Suprapubic skin (tissue), 4 donors: ENCODE measurements at places on chromosomes 4 and X.

GRCh38 chrX:78957768-78958130 lies 12.6 kb downstream of the P2RY10 start:
- no peak for DNase-seq
- H3K27ac ChIP-seq, result no peak overlapping the region
- H3K36me3 ChIP-seq, result no peaks in the 10 kb centered on the region
- H3K4me3 ChIP-seq, result no peak overlapping the region
- no peaks in the 10 kb centered on the region for H3K27me3 ChIP-seq

- no peak overlapping the region for H3K27ac ChIP-seq
- H3K4me1 ChIP-seq, result no peaks in the 10 kb centered on the region
- peaks cover 67% of the 10 kb centered on the region for H3K36me3 ChIP-seq
- no peak for DNase-seq
- no peaks in the 10 kb centered on the region for H3K27me3 ChIP-seq
Measured at GRCh38 chr4:132483-132882, 8.2 kb downstream of the ZNF718 start.

DNA sequence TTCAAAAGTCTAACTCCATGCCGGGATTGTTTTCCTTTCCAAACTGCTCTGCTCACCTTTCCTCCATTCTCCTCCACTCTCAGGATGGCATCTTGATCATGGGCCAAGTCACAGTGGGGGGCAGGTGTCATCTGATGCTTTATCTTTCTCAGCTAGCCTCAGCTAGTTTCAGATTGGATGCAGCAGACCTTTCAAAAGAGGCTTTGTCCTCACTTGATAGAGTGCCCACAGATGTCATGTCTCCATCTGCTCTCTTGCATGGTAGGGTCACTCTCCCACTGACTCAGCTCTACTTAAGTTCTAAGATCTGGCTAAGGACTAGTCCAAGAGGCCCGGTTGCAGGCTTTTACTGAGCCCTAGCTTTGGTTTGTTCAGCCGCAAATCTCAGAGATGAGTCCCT lies 341.8 kb upstream of the GALNT7 start:
- H3K27me3 ChIP-seq, result no peaks in the 10 kb centered on the region
- no peaks in the 10 kb centered on the region for H3K4me1 ChIP-seq
- no peak overlapping the region for H3K27ac ChIP-seq
- DNase-seq, result no peak
- no peak overlapping the region for H3K4me3 ChIP-seq

- no peak overlapping the region for H3K27ac ChIP-seq
- H3K4me3 ChIP-seq, result no peak overlapping the region
- DNase-seq, result no peak
- no peaks in the 10 kb centered on the region for H3K4me1 ChIP-seq
- no peaks in the 10 kb centered on the region for H3K27me3 ChIP-seq
Measured at GRCh38 chr4:32340591-32340990, 1620.4 kb downstream of the PCDH7 start.

DNA sequence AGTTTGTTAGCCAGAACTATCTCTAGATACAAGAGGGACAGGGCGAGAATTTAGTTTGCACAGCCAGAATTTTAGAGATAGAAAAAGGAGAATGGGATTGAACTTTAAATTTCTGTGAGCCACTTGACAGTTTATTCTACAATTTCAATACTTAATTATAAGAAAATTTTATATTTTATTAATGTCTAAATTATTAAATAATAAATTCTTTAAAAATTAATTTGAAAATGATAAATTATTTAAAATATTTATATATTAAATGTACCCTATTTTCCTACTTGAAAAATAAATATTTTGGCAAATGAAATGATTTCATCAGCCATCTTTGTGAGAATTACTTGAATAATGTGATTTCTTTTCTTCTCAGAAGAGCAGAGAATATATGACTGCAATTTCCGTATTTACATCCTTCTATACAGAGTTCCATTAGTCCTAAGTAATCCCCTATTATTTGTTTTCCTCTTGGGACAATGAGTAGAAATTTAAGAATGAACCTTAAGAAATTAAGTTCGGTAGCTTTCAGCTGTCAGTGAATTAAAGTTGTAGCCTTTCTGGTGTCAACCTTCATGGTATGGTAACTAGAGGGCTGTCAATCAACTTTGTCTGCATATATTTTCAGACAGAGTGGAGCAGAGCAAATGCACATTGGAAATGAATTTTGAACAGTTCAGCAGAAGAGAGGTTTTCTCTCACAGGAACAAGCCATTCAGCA lies 763.9 kb downstream of the PCDH18 start:
- H3K4me3 ChIP-seq, result no peak overlapping the region
- H3K27ac ChIP-seq, result no peak overlapping the region
- H3K27me3 ChIP-seq, result no peaks in the 10 kb centered on the region
- no peaks in the 10 kb centered on the region for H3K36me3 ChIP-seq

DNA sequence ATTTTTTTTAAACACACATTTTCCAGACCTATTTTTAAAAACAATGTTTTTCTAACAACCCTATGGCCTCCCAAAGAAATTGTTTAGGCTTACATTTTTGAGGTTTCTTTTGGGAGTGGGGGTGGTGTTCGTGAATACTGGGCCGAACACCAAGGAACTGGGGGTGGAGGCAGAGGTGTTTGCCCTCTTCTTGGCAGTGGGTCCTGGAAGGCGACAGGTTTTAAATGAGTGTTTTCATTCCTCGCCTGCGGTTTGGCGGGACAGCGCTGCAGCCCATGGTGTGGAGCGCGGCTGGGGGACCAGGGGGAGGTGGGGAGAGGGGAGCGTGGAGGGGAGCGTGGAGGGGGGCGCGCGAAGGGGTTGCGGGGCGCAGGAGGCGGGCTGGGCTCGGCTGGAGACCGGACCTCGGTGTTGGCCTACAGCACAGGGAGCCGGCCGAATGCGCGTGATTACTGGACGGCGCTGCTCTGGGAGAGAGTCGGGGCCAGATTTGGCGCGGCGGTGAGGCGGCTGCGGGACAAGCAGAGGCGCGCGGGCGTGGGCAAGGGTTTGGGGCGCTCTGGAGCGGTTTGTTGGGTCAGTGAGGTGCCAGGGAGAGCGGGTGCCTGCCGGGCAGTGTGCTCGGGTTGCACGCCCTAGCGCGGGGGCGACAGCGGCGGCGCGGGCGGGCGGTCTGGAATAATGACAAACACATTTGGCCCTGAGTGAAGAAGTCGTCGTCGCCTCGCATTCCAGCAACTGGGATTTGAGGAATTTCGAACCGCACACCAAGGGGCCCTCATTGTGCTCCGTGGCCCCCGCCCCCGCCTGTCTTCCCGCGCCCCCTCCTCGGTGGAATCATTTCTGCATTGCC lies 764 bp downstream of the PDGFRA start:
- H3K27ac ChIP-seq, result peak overlapping the region; percentile 85
- peaks cover 99% of the 10 kb centered on the region for H3K4me1 ChIP-seq
- H3K36me3 ChIP-seq, result no peaks in the 10 kb centered on the region
- DNase-seq, result peak; percentile 74
- peaks cover 82% of the 10 kb centered on the region for H3K27me3 ChIP-seq
- peak overlapping the region; percentile 54 for H3K4me3 ChIP-seq

DNA sequence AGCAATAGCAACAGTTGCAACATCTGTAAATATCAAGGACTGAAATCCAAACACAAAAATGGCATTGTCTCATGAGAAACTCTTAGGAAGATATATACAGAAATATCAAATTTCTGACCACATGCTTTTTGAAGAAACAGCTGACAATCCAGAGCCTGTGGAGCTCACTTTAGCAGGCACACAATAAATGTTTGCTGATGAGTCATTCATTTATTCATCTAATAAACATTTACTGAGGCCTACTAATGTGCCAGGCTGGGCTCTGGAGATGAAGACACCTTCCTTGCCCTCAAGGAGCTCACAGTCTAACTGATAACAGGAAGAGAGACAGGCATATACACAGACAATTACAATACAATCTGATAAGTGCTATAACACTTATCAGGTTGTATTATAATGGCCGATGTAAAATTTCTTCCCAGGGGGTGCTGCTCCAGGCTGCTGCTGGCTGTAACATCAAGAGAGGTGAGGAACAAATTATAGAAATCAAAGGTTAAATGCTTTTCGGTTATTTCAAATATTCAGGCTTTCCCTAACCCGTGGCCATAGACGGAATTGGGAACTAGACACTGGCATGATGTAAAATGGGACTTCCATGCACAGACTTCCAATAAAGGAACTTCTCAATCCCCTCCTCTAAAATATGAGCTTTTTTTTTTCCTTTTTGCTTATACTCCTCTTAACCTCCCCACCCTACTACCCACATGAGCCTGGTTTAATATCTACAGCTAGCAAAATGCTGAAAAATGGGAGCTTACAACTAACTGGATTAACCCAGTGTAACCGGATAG lies 16.8 kb upstream of the ZCCHC13 start:
- no peak overlapping the region for H3K4me3 ChIP-seq
- peaks cover 4% of the 10 kb centered on the region for H3K36me3 ChIP-seq
- no peak overlapping the region for H3K27ac ChIP-seq
- H3K27me3 ChIP-seq, result no peaks in the 10 kb centered on the region
- no peak for DNase-seq

GRCh38 chr4:41428601-41429279 lies 109.2 kb upstream of the LIMCH1 start:
- H3K27ac ChIP-seq, result no peak overlapping the region
- H3K27me3 ChIP-seq, result no peaks in the 10 kb centered on the region
- no peaks in the 10 kb centered on the region for H3K36me3 ChIP-seq
- peaks cover 11% of the 10 kb centered on the region for H3K4me1 ChIP-seq

DNA sequence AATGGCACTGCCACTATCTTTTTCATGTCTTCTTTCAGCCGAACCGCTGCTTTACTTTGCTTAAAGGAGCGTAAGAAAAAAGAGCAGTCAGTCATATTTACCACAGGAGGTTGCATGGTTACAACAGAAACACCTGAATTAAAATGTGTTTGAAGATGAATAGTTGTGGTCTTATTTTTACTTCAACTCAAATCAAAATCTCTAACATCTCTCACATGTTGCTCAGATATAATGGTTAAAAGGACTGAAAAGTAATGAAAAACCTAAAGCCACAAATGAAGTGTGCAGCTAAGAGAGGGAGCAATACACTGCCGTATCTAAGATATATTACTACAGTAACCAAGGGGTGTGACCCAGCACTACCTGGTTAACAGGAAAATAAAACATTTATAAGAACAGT lies 27.4 kb downstream of the FAM13A start:
- no peaks in the 10 kb centered on the region for H3K36me3 ChIP-seq
- H3K27ac ChIP-seq, result no peak overlapping the region
- H3K4me3 ChIP-seq, result no peak overlapping the region
- no peaks in the 10 kb centered on the region for H3K27me3 ChIP-seq
- no peak for DNase-seq

DNA sequence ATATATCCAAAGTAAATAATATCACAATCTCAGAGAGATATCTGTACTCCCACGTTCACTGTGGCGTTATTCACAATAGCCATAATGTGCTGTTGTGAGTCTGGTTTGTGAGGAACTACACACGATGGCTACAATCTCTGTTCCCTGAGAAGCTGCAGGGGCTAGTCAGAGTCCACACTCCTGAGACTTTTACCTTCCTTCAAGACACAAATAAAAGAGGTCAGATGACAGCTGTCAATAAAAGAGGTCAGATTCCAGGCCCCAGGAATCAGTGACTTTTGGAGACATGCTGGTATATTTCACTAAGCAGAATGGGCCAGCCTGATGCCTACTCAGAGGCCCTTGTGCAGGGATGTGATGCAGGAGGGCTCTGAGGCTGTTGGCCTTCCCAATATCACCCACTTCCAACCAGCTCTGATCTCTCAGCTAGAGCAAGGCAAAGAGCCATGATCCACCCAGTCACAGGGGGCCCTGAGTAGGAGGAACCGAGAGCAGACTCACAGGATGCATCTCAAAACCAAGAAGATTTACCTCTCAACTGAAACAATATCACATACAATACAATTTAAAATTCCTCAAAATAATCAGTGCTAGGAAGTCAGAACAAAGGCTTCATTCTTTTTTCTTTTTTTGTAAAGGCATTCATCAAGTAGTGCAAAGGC lies 13.8 kb downstream of the FRYL start:
- no peak overlapping the region for H3K4me3 ChIP-seq
- no peak for DNase-seq
- H3K4me1 ChIP-seq, result peaks cover 3% of the 10 kb centered on the region
- H3K27ac ChIP-seq, result no peak overlapping the region

- H3K27ac ChIP-seq, result no peak overlapping the region
- no peaks in the 10 kb centered on the region for H3K27me3 ChIP-seq
- H3K4me1 ChIP-seq, result no peaks in the 10 kb centered on the region
- DNase-seq, result no peak
- H3K4me3 ChIP-seq, result no peak overlapping the region
- no peaks in the 10 kb centered on the region for H3K36me3 ChIP-seq
Measured at GRCh38 chrX:104351173-104351769, 96.5 kb upstream of the ESX1 start.

GRCh38 chrX:37332987-37333658 lies 16.0 kb upstream of the PRRG1 start:
- no peak for DNase-seq
- H3K27ac ChIP-seq, result no peak overlapping the region
- H3K4me1 ChIP-seq, result no peaks in the 10 kb centered on the region
- no peak overlapping the region for H3K4me3 ChIP-seq

GRCh38 chr4:150069353-150069752 lies 8.9 kb upstream of the DCLK2 start:
- H3K4me1 ChIP-seq, result no peaks in the 10 kb centered on the region
- no peak for DNase-seq
- H3K27ac ChIP-seq, result no peak overlapping the region
- H3K36me3 ChIP-seq, result no peaks in the 10 kb centered on the region
- no peaks in the 10 kb centered on the region for H3K27me3 ChIP-seq

- DNase-seq, result no peak
- no peaks in the 10 kb centered on the region for H3K4me1 ChIP-seq
- no peaks in the 10 kb centered on the region for H3K27me3 ChIP-seq
- H3K36me3 ChIP-seq, result no peaks in the 10 kb centered on the region
- no peak overlapping the region for H3K4me3 ChIP-seq
Measured at GRCh38 chr4:33989820-33990443, 2254.4 kb downstream of the ARAP2 start.

DNA sequence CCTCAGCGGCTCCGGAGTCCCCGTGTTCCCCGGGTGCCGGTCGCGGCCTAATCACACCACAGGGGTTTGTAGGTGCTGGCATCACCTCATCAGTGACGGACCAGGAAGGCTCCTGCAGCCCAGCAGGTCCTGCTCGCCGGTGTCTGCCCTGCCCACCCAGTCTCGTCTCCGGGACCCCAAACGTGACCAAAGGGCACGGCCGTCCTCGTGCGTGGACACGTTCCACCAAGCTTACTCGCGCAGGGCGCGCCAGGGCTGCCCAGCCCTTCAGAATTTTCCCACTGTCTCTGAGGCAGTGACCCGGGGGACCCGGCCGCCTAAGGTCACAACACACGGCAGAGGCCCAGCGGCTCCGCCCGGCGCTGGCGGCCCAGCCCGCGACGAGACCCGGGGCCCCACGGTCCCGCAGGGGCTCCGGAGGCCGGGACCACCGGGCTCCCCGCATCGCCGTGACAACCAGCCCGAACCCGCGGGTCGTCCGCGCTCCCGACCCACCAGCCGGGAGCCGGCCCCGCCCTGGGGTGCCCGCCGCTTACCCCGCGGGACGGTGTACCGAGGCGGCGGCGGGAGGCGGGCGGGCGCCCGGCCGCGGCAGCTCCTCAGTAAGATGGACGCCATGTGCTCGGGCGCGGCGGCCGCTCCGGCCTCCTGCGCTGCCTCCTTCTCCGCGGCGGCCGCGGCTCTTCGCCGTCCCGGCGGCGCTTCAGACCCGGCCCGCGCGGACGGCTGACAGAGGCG lies 454 bp downstream of the LETM1 start:
- DNase-seq, result no peak
- peak overlapping the region; percentile 93 for H3K27ac ChIP-seq
- no peaks in the 10 kb centered on the region for H3K36me3 ChIP-seq
- H3K4me1 ChIP-seq, result peaks cover 59% of the 10 kb centered on the region

- no peaks in the 10 kb centered on the region for H3K4me1 ChIP-seq
- no peak overlapping the region for H3K4me3 ChIP-seq
- no peak overlapping the region for H3K27ac ChIP-seq
- DNase-seq, result no peak
- H3K27me3 ChIP-seq, result no peaks in the 10 kb centered on the region
- no peaks in the 10 kb centered on the region for H3K36me3 ChIP-seq
Measured at GRCh38 chr4:132063829-132064228, 1085.3 kb upstream of the PCDH10 start.
